H9 (cell line): ENCODE measurements at places on chromosomes 12 and 14. TPM values are rescaled to one million over a fixed set of nuclear protein-coding genes. Genes with fewer than 3 reads are reported as not detected.
A peak's percentile ranks its signal among the peaks of the same experiment; 100 is the strongest.

The TAS2R13 gene
- total RNA-seq = 0.50 and 0.75 TPM in 2 replicates

The CLEC7A gene
- not detected in 2 replicates for total RNA-seq

GRCh38 chr12:85630851-85631250 lies 205.4 kb downstream of the RASSF9 start:
- DNase-seq = no peak
- H3K27ac ChIP-seq = no peak overlapping the region

- no peaks in the 10 kb centered on the region for H3K27me3 ChIP-seq
- H3K4me1 ChIP-seq = no peaks in the 10 kb centered on the region
- no peak for DNase-seq
- no peak overlapping the region for H3K4me3 ChIP-seq
- no peak overlapping the region for H3K27ac ChIP-seq
Measured at GRCh38 chr14:30462358-30462757, 96.6 kb upstream of the G2E3 start.

DNA sequence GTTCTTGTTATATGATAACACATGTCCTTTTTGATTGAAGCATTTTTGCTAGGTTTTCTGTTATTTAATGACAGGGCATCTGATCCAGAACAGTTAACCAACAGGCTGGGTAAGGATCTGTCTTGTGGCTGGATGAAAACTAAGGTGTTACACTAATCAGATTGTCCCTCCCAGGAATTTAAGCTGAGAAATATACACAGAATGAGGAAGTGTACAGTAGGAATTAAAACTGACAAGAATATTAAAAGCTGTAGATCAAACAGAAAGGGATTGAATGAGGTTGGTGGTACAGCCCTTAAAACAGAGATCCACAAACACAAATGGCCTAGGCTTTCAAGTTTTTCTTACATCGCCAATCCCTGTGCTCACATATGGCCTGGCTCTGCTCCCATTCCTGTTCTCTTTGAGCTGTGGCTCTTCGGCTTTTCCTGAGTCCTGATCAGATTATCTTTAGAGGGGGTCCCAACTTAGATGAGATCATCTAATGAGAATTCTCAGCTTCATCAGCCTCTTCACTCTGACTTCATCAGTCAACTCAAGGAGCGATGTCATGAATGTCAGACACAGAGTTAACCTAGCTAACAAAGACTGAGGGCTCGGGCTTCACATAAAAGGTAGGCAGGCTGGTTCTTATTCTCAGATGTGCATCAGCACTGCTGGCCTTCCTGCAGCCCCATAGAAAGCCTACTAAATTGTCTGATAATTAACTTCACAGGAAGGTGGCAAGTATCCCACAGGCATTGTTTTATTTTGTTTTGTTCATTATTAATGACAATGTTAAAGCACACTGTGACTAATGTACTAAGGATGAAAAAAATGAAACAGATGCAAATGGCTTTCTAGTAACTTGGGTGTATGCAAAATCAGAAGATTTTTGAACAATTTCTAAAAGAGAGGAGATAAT lies 11.4 kb downstream of the PYGL start:
- H3K27ac ChIP-seq = no peak overlapping the region
- no peaks in the 10 kb centered on the region for H3K4me1 ChIP-seq
- no peak overlapping the region for H3K4me3 ChIP-seq
- DNase-seq = no peak

The SERPINA3 gene
- not detected in 2 replicates for total RNA-seq

DNA sequence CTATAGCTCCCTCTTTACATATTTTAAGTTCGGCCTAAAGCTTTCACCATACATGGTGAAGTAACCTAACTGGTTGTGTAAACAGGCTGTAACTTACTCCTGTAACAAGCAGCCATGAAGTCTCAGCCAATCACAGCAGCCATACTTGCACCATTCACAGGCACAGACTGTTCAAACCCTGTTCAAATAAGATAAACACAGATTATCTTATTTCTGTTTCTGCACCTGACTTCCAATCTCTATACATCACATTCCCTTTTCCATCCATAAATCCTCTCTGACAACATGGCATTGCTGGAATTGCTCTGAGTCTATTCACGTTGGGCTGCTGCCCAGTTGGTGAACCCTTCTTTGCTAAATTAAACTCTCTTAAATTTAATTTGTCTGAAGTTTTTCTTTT lies 34.5 kb upstream of the ARID2 start:
- no peak overlapping the region for H3K27ac ChIP-seq
- no peak for DNase-seq
- H3K27me3 ChIP-seq = no peaks in the 10 kb centered on the region

The SLC2A14 gene
- 19.1 and 19.3 TPM in 2 replicates for total RNA-seq

GRCh38 chr12:109518820-109519665 lies 41.6 kb downstream of the UBE3B start:
- H3K27ac ChIP-seq = no peak overlapping the region
- H3K4me3 ChIP-seq = no peak overlapping the region
- peaks cover 7% of the 10 kb centered on the region for H3K36me3 ChIP-seq
- peak; percentile 62 for DNase-seq
